Stomach (tissue), 19 donors: ENCODE measurements at places on chromosomes 2 and 18. TPM values are rescaled to one million over a fixed set of nuclear protein-coding genes. Genes with fewer than 3 reads are reported as not detected.

DNA sequence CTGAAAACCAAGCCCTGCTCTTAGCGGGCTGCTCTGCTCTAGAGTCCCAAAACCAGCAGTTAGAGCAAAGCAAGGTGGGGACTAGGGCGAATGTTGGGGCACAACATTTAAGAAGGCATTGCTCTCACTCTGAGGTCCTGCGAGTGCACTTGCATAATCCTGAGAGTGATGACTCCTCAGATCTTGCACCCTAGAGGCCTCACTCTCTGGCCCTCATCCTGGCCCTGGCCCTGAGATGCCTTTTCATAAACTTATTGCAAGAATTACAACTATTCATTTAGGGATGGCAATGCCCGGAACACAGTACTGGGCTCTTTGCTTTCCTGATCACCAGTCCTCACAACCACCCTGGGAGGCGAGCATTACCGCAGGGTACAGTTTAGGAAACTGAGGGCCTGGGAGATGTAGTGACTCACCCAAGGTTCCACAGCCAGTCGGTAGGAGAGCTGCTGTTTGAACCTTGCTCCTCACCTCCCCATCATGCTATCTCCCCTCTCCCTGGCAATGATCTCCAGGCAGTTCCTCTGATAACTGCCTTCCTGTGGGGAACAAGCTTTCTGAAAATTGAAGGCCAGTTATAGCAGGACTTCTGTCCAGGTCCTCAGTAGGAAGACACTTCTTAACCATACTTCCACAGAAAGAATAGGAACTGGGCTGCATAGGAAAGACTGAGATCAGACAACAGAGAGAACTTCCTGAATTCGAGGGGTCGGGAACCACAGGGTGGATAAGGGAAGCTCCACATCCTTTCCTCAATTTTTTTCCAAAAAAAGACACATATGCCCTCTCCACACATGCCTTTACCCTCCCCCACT lies 91.3 kb downstream of the TNS1 start:
- DNase-seq, result no peak

GRCh38 chr2:197293252-197294007 lies 17.1 kb downstream of the ANKRD44 start:
- DNase-seq, result no peak

DNA sequence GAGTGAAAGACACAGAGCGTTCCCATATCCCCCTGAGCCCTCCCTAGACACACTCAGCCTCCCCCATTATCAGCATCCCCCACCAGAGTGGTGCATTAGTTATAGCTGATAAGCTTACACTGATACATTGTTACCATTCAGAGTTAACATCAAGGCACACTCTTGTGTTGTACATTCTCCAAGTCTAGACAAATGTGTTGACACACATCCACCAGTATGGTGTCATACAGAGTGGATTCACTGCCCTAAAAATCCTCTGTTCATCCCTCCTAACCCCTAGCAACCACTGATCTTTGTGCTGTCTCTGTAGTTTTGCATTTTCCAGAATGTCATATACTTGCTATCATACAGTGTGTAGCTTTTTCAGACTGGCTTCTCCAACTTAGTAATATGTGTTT lies 78.0 kb upstream of the RPL31 start:
- DNase-seq, result no peak

DNA sequence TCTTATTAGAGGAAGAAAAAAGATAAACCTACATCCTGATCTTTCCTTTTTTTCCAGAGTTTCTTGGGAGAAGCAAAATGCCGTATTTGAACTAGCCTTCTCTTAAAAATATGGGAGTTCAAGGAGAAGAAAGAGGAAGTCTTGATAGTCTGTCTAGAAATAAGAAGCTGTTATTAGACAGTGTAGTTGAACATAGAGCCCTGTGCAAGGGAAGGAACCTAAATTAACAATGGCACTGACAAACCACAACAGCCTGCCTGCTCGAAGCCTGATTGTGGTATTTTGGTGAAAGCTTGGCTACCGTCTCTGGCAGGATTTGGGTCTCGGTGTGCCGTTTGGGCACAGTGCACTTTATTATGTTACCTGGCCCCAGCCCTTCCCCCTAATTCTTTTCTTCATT lies 17.1 kb downstream of the SMARCAL1 start:
- no peak for DNase-seq

GRCh38 chr2:30180226-30180625 lies 33.4 kb downstream of the YPEL5 start:
- DNase-seq, result no peak

GRCh38 chr18:58228762-58229161 lies 184.7 kb downstream of the NEDD4L start:
- DNase-seq, result no peak

- DNase-seq, result no peak
Observed at GRCh38 chr2:64114912-64115277, 29.3 kb downstream of the PELI1 start.

DNA sequence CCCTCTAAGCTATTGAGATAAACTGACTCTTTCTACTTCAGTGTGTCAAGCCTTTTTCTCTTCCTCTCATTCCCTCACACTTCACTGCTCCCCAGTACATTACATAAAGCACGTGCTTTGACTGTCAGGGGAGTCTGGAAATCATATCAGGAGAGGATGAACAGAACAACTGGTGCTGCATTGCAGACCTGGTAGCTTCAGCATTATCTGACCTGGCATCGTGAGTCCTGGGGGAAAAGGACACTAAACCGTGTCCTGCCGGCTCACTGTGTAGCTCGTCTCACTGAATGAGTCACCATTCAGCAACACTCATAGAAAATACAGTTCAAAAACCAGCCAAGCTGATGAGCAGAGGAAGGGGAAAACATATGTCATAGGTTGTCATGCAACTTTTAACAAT lies 108.5 kb upstream of the UNC80 start:
- DNase-seq, result peak; percentile 23

DNA sequence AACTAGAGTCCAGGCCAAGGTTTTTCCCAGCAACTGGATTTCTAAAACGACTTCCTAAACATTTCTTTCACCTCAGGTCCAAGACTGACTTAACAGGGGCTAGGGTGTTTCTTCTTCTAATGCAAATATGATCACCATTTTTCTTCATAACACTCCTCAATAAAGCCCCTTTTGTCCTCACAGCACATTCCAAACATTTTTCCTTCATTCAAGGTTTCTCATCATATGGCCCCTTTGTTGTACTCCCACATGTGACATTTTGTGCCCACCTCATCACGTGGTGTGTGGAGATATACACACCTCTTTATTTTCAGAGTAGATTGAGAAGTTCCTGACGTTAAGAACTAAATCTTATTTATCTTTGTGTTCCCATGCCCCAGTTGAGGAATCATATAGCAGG lies 3.9 kb upstream of the CDH7 start:
- no peak for DNase-seq

- DNase-seq, result peak; percentile 38
Observed at GRCh38 chr2:145380436-145381017, 860.6 kb upstream of the ZEB2 start.

DNA sequence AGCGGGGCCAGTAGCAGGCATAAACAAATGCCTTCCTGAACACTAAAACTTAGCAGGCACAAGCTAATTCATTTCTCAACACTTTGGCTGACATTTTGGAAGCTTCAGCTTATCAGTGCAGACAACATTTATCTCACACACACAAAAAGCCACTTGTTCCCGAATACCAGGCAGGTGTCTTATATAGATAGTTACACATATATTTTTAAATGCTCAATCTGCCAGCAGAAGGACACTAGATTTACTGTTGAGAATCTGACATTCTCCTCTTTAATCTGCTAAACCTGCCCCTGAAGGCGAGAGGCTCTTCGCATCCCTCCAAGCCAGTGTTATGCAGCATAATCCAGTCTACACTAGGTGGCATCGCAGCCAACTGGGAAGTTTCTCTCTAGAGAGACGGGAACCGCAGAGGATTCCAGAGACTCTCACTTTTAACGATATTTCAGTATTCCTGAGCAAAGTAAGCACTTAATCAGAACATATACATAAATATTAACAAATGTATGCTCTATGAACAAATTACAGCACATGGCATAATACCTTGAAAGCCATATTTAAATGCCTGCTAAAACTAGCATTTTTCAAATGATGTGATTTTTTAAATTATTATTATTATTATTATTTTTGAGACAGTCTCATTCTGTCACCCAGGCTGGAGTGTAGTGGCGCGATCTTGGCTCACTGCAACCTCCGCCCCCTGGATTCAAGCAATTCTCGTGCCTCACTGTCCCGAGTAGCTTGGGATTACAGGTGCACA lies 90.2 kb upstream of the SCG2 start:
- DNase-seq, result peak; percentile 67

- DNase-seq, result peak; percentile 41
Observed at GRCh38 chr2:164697688-164698461, 76.6 kb upstream of the GRB14 start.

DNA sequence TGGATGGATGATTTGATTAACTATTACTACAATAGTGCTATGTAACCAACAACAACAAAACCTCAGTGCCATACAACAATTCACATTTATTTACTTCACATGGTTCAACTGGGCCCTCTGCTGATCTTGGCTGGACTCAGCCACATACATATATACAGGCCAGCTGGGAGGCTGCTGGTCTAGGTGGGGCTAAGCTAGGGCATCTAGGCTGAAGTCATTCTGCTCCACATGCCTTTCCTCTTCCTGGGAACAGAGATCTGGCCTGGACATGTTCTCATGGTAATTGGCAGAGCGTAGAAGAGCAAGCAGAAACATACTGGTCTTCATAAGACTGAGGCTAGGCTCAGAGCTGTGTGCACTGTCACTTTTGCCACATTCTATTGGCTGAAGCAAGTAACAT lies 102.8 kb upstream of the RNF152 start:
- no peak for DNase-seq

DNA sequence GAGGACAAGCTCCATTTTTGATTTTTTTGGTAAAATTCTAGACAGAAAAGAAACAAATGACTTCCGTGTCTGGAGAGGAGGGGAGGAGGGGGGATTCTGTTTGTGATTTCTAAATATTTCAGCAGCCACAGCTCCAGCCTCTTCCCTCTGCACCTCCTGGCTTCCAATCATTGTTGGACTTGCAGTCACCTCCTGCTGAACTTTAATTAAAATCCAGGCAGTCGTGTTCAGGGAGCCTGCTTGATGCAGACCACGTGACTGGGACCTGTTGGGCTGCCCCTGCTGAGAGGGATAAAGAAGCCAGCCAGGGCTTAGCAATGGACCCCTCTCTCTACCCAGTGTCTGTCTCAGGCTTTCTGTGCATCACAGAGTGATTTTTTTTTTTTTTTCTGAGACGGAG lies 115.1 kb downstream of the SH3BP4 start:
- no peak for DNase-seq

- DNase-seq, result no peak
Observed at GRCh38 chr18:13623348-13623747, 103.0 kb downstream of the FAM210A start.

DNA sequence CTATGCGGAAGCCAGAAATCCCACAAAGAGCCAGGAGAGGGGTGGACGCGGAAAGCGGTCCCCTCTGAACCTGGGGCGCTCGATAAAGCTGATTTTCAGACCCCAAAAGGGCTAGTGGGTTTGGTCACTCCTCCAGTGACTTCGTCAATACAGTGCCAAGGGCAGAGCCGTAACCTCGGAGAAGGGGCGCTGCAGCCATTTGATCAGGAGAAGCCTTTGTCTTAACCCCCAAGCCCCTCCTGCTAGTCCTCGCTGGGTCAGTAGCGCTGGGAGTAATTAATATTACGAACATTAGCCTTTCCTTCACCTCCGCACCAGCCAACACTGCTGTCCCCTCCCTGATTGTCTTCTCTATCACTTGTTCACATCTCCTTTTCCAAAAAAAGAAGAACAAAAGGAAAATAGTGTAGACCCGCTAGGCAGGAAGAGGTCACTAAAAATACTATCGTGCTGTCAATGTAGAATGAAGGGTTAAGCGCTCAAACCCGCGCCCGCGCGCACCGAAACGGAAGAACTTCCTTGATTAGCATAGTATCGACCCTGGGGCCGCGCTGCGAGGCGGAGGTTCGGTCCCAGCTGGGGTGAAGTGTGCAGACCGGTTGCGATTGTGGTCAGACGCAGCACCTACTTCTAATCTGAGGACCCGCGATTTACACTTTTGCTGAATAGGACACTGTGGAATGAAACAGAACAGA lies 63.2 kb upstream of the MAPRE2 start:
- DNase-seq, result peak; percentile 65

DNA sequence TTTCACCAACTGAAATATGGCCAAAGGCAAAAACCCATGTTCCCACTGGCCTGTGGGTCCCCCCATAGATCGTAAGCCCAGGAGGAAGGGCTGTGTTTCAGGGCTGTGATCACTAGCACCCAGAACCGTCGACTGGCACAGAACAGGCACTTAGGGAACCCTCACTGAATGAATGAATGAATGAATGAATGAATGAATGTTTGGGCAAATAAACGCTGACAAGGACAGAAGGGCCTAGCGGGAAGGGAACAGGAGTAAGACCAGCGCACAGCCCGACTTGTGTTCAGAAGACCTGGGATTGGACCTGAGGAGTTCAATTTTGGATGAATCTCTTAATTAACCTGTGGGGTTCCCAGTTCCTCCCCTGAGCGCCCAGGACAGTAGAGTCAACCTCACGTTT lies 76.2 kb downstream of the TPO start:
- DNase-seq, result peak; percentile 3

- peak; percentile 74 for DNase-seq
Observed at GRCh38 chr2:24107-24506, 22.2 kb downstream of the FAM110C start.

DNA sequence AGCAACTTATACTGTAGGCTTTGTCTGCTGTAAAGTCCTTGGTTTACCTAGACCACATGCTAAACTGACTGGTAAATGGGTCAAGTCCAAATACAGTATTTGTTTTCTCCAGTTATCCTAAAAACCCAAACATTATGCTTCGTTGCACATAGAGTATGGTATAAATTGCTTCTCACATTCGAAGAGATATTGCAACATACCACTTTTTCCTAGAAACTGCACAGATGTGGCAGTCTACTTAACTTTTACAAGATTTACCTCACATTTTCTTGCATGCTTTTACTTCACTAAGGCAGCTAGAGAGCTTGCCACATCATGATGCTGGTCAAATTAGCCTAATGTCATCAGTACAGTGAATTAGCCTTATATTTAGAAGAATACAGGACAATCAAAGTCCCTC lies 66.0 kb upstream of the SCN7A start:
- no peak for DNase-seq

DNA sequence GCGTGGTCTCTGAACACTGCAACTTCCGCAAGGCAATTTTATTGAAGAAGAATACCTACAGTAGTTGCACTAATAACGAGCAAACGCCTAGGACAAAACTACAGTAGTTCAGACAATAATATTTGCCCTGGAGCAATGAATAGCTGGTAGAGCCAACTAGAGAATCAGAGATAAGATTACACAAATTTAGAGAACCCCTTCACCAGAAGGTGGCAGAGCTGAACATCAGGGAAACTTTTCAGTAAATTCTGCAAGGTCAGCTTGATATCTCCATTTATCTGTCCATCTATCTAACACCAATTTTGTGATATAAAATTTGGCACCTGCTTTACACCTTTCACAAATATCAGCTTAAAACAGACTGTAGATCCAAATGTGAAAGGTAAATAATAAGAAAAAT lies 43.8 kb downstream of the CDH19 start:
- DNase-seq, result peak; percentile 53

Gene MYO7B
- total RNA-seq, result 155 TPM

Gene CCDC148
- 1.3 TPM for total RNA-seq

Gene GAL3ST2
- 311 TPM for total RNA-seq

Gene ACVR1C
- 1.7 TPM for total RNA-seq

Gene GULP1
- 29.2 TPM for total RNA-seq

Gene HOXD11
- not detected for total RNA-seq

Gene GALNT3
- total RNA-seq, result 15.2 TPM
